ENCODE measurements at places on chromosomes 12 and 14.

DNA sequence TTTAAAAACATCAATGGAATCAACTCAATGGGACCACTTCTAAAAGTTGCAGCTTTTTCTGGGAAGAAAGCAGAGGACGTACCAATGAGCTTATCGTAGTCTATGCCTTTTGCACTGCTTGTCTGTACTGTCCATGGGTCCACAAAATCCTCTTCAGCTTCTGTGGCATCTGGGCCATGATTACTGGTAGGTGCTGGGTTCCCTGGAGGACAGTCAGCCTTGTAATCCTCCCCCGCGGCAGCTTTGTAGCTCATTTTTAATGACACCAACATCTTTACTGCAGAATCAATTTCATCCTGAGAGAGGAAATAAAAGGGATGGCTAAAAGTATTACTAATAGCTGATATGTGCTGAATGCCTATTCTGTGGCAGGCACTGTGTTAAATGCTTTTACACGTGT, 38.5 kb downstream of the SLC25A47 start:
- DNase-seq: no peak

DNA sequence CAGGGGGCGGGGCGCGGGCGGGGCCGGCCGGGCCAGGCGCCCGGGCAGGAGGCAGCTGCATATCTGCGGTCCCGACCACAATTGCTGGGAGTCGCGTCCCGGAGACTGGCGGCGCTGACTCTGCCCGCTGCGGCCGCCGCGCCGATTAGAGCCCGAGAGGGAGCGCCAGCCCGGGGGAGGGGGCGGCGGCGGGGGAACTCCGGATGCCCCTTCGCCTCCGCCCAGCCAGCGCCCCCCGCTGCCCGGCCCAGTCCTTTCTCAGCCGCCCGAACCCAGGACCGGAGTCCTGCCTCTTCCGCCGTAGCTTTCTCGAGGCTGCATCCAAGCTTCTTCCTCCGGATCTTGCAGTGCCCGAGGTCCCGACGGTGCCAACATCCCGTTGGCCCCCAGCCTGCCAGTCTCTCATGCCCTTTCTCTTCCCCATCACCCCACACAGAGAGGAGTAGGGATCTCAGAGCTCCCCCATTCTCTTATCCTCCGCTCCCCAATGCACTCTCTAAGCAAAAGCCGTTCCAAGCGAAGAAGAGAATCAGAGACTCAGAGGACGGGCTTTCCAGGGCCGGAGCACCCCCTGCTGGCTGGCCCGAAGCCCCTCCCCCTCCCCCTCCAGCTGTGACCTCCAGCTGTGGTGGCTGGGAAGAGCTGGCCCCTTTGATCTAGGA, 8.8 kb upstream of the SP7 start:
- DNase-seq: peak; percentile 4

DNA sequence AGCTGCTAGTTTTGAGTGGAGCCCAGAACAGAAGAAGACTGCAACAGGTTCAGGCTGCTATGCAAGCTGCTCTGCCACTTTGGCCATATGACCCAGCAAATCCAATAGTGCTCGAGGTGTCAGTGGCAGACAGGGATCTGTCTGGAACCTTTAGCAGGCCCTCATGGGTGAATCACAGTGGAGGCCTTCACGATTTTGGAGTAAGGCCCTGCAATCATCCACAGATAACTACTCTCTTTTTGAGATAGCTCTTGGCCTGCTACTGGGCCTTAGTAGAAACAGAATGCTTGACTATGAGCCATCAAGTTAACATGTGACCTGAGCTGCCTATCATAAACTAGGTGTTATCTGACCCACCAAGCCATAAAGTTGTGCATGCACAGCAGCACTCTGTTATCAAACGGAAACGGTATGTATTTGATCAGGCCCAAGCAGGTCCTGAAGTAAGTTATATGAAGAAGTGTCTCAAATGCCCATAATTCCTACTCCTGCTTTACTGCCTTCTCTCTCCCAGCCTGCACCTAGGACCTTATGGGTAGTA, 116.9 kb upstream of the CCDC196 start:
- no peak for DNase-seq

- DNase-seq: no peak
These were observed 13.0 kb downstream of the ZFP36L1 start for GRCh38 chr14:68779761-68780323.

GRCh38 chr12:50842637-50843493, at the start of gene TMPRSS12:
TSS of gene TMPRSS12 (plus strand) at chr12:50842926. CDS start at chr12:50842965, 39 bp downstream.
- no peak for DNase-seq

- DNase-seq: no peak
These were observed 240.8 kb upstream of the LHX5 start for GRCh38 chr12:113712481-113712880.

DNA sequence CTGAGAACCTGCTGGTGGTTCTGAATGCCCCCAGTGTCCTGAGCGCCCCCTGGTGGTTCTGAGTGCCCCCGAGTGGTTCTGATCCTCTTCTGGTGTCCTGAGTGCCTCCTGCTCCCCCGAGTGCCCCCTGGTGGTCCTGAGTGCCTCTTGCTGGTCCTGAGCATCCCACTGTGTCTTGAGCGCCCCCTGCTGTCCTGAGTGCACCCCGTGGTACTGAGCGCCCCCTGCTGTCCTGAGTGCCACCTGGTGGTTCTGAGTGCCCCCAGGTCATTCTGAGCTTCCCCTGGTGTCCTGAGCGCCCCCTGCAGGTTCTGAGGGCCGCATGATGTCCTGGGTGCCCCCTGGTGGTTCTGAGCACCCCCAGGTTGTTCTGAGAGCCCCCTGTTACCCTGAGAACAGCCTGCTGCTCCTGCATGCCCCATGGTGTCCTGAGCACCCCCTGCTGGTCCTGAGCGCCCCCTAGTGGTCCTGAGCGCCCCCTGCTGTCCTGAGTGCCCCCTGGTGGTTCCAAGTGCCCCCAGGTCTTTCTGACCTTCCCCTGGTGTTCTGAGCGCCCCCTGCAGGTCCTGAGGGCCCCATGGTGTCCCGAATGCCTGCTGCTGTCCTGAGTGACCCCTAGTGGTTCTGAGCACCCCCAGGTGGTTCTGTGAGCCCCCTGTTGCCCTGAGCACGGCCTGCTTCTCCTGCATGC, 1165.4 kb downstream of the TMEM121 start:
- no peak for DNase-seq

DNA sequence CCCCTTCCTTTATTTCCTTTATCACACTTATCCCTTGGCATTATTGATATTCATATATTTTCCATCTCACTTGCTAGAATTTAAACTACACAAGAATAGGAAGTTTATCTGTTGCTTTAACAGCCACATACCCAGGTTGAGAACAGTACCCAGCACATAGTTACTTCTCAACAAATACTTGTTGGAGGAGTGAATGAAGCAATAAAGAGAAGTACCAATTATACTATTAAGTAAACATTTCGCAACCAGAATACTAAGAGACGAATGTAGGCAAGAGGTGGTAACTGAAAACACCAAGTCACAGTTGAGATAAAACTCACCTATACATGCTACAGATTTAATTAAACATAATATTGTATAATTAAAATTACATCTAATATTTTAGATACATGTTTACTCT, 110.9 kb downstream of the FSCB start:
- DNase-seq: peak; percentile 40

GRCh38 chr12:62714774-62715721, 219.9 kb downstream of the PPM1H start:
- no peak for DNase-seq

DNA sequence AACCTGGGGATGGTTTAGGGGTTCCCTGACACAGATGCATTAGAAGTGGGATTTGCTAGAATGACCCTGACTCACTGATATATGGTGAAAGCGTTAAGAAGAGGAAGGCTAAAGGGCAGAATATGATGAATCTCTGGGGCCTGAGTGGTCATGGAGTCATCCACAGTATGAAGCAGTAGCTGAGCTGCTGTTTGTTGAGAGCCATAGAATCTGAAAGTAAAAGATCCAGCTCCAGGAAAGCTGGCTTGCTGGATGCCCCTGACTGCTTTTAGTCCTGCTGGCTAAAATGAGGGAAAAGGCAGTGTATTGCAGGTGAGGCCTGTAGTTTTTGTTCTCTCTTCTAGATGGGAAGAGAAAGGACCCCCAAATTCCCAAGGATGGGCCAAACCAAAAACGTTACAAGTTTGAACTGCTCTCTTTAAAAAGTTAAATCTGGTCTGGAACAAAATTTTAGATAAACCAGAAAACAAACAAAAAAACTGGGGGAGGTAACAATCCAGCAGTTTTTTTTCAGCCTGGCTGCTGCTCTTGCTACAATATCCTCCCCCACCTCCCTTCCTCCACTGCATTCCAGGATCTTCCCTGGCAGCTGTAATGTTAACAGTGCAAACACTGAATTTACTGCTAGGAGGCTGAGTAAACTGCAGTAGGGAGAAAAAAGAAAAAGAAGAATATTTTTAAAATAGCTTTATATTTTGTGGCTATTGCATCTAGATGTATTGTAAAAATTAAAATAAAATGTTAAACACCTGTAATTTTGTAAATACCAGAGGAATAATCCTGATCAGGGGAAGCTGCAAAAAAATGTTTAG, 16.5 kb downstream of the SEL1L start:
- DNase-seq: no peak

GRCh38 chr14:69625299-69626131, 14.1 kb downstream of the SUSD6 start:
- no peak for DNase-seq

DNA sequence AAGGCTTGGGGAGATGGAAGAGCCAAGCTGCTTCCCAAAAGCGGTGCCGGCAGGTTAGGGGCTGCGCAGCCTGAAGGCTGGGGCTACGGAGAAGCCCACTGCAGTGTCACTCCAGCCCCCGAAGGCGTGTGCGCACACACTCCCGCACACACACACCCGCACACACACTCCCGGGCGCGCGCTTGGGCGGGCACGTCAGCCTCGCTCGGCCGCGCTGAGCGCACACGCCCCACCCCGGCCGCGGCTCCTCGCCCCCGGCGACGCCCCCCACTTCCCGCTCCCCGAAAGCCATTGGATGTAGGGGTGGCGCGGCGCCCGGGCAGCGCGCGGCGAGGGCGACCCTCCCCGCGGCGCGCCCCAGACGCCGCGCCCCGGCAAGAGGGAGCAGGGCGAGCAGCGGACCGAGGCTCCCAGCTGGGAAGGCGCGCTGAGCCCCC, at the start of gene KCNK10:
Gene KCNK10, minus strand, starts transcription at position 184 of the 437 bp plus-strand sequence. CDS start 471 bp downstream, outside the sequence.
- no peak for DNase-seq

All from DMS153 (cell line).